ENCODE measurements at places on chromosomes 3 and 15.

GRCh38 chr15:29058903-29059539 is 173.2 kb downstream of the APBA2 start:
- DNase-seq, result no peak

GRCh38 chr3:14301558-14301957 is 100.8 kb upstream of the SLC6A6 start:
- no peak for DNase-seq

- DNase-seq, result no peak
Measured at GRCh38 chr15:23647421-23648370, at the start of gene MAGEL2. Gene MAGEL2, minus strand, starts transcription at chr15:23647867. Its CDS starts 125 bp downstream, at chr15:23647742.

GRCh38 chr3:37509069-37509468 is 334.7 kb upstream of the LRRFIP2 start:
- DNase-seq, result peak; percentile 16

DNA sequence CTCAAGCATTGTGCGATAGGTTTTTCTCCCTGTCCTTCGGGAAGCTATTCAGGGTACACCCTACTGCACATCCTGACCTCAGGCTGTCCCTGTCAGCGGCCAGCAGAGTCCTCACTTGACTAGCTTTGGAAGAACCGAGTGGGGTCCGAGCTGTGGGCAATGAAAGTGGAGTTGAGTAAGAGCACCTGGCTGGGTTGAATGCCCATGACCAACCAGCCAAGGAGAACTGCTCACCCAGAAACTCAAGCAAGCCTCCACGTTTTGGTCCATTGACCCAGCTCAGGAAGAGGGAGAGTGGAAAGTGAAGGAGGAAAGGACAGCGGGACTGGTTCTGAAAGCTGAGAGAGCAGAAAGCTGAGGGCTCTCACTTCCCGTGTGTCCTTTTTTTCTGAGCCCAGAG is 36.0 kb upstream of the HDGFL3 start:
- no peak for DNase-seq

GRCh38 chr15:74035121-74036017 is 40.9 kb downstream of the PML start:
- DNase-seq, result no peak

DNA sequence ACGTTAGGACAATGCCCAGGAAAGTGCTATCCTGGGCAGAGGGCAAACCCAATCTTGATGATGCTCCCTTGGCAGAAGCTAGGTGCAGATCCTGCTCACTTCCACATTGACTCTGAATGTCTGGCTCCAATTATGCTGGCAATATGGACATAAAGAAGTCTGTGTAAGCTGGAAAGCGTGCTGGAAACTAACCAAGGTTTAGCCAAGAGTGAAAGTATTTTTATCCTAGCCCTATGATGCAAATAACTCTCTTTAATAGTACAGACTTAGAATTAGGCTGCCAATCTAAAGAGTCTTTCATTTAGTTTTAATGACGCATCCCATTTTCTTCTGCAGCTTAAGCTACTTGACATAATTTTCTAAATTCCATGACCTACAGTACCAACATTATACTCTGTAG is 571.8 kb downstream of the TUSC7 start:
- DNase-seq, result peak; percentile 20

GRCh38 chr15:48603123-48603500 is 42.4 kb downstream of the FBN1 start:
- DNase-seq, result no peak

DNA sequence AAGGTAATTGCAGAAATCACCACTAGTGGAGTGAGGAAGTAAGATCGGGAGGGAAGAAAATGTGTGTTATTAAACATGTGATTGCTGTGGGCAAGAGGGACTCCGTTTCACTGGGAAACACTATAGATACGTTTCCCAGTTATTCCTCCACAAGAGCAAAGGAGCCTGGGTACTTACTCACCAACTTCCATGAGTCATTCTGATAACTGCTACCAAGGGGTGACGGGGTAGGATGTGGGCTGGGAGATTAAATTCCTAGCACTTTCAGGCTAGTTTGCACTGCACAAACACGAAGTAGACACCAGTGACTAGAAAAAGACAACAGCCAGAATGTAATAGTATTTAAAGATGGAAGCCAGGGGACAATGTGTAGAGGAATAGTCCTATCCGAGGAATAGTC is 812.9 kb upstream of the CFAP20DC start:
- DNase-seq, result no peak

- no peak for DNase-seq
Measured at GRCh38 chr3:176399193-176399592, 798.1 kb downstream of the TBL1XR1 start.

GRCh38 chr15:57133127-57133968 is 214.9 kb downstream of the TCF12 start:
- DNase-seq, result peak; percentile 32

- DNase-seq, result no peak
Measured at GRCh38 chr3:71050538-71051258, 532.8 kb downstream of the FOXP1 start.

DNA sequence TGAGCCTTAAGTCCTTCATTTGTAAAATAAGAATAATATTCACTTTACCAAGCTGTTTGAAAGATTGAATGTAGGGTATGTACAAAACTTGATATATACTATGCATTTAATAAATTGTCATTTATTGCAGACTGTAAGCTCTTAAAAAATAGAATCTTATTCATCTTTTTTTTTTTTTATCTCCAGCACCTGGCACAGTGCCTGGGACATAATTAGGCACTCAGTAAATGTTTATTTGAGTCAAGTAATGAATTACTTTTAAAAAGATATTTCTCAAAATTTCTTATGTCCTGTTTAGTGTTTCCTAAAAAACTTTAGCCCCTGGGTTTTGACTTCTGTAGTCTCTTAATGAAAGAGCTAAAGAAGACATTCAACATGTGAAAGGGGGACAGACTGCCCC is 71.7 kb downstream of the TOP2B start:
- DNase-seq, result no peak

DNA sequence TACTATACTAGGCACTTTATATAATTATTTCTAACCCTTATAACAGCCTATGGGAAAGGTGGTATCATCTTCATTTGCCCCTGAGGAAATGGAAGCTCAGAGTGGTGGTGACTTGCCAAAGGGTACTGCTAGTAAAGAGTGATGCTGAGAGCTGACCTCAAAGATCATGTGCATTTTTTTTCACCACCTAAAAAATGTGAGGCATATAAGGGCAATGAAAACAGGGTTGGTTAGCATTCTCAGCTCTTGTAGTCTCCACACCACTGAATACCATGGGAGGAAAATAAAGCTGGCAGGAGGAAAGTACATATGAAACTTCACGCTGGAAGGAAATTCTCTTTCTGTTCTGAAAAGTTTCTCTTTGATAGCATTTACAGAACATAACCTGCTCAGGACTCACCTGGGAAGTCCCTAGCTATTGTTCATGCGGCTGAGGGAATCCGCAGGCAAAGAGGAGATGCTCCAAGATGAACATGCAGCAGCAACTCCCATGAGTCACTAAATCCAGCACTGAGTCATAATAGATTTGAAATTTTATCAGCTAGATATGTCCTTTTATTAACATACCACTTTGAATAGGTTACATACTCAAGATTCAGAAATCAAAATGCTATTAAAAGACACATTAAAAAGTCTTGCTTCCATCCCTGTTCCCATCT is 17.3 kb downstream of the FAIM start:
- DNase-seq, result no peak

DNA sequence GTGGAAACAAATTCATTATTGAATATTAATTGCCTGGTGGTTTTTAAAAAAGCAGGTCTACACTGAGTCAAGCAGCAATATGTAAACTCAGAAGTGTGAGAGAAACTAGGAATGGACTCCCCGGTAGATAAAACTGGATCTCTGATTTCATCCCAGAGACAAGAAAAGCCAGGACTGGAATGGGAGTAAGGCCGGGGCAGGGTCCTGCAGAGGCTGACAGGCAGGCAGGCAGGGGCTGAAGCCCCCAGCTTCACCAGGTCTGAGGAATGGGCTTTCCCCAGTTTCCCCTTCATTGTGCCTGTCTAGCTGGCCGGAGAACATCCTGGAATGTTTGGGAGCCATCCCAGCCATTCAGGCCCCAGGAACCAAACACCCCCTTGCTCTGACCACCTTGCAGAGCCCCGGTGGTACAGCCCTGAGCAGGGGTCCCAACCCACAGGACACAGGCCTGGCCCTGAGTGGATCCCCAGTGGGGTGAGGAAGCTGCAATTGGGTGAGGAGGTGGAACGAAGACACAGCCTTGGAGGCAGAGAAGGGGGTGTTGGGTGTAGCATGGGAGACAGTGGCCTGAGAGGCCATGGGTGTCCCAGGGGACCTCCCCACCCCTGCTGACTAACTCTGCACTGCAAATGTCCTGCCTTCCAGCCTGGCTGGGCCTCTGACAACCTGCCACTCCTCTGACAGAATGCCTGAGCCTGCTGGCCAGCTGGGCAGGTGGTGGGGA is 31.7 kb upstream of the XYLB start:
- no peak for DNase-seq

- DNase-seq, result no peak
Measured at GRCh38 chr3:195042743-195043606, 228.0 kb downstream of the XXYLT1 start.

GRCh38 chr15:35013370-35013769 is 25.3 kb upstream of the ZNF770 start:
- no peak for DNase-seq

GRCh38 chr3:140233702-140234101 is 298.7 kb downstream of the CLSTN2 start:
- no peak for DNase-seq

- no peak for DNase-seq
Measured at GRCh38 chr3:75781079-75781745, 4.1 kb downstream of the ZNF717 start.

DNA sequence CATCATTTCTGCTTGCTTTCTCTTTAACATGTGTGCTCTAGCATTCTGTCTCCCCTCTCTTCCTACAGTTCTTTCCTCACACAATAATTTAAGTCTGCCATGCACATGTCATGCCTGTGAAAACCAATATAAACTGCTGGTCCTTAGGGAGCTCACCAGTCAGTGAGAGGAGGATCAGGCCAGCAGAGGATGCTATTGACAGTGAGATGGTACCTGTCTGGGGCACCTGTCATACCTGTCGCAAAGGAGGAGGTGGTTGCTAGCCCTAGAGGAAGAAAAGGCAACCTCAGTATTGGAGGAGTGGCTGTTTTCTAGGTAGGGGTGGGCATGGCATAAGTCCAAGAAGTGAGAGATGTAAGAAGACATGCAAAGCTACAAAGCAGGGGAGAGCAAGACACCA is 194.6 kb downstream of the GABRG3 start:
- DNase-seq, result no peak

- no peak for DNase-seq
Measured at GRCh38 chr15:34470091-34470490, 32.5 kb upstream of the GOLGA8A start.

GRCh38 chr3:133367956-133368355 is 31.9 kb upstream of the BFSP2 start:
- DNase-seq, result no peak

- no peak for DNase-seq
Measured at GRCh38 chr3:120357807-120358206, 8.7 kb upstream of the LRRC58 start.

DNA sequence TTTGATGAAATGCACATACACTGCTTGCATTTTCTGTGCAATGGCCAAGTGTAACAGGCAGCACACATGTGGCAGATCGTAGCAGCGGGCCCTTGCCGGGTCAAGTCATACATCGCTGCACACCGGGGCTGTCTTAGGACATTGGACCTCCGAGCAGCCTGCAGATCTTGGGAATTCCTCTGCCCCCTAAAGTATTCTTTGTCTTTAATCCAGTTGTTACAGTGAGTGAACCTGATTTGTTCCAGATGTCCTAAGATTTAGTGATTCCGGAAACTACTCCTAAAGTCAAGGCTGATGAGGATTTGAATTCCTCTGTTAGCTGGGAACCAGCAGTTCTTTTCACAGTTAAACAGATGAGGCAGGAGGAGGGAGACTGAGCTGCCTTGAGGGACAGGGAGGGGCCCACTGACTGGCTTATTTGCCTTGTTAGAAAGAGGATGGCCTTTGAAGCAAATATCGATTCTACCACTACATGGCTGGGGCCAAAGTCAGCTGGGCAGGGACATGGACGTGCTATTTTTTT is 190.7 kb upstream of the CTDSPL start:
- DNase-seq, result no peak

DNA sequence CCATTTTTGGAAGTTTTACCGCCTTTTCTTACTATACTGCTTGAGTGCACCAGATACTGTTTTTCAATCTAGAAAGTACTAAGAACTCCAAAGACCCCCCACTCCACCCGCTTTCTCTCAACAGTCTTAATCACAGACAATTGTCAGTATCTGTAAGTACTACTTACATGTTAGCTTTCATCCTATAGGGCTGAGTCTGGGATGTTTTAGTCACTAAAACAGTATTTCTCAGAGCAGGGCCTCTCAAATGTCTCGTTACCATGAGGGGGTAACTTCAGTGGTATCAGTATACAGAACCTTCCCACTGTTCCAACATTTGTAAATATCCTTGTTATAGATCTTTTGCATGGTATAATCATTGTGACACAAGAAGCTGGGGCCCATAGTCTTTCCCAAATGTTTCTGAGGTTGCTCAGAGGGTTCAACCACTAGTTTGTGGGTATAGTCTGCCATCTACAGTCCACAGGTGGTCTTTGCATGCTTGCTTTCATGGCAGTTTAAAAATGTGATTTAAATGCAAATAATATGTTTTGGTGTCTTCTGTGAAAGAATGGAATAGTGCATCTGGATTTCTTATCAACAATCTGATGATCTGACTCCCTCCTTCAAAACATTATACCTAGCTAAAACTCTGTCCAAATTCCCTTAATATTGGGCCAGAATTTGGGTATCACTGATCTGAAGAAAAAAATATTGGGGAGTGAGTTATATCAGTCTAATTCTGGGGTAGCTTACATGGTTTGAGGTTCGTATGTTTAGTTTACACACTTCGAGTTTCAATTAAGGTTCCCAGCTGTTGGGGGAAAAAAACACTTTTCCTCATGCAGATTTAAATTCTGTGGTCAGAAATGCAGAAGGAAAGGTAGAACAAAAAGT is 18.0 kb upstream of the DNAJC13 start:
- DNase-seq, result peak; percentile 50

GRCh38 chr3:122101646-122102045 is 46.5 kb downstream of the CD86 start:
- DNase-seq, result peak; percentile 15

- peak; percentile 67 for DNase-seq
Measured at GRCh38 chr15:77015646-77016320, 20.9 kb downstream of the PSTPIP1 start.

GRCh38 chr3:114856835-114857234 is 290.3 kb downstream of the ZBTB20 start:
- DNase-seq, result no peak

GRCh38 chr3:41024031-41024836 is 175.1 kb upstream of the CTNNB1 start:
- no peak for DNase-seq

Data from BE2C (cell line).